ENCODE measurements at places on chromosomes 6 and 20. TPM values are rescaled to one million over a fixed set of nuclear protein-coding genes. Genes with fewer than 3 reads are reported as not detected.

ETV7 gene
- 0.20 TPM for total RNA-seq

MEP1A gene
- total RNA-seq = not detected

BPIFA1 gene
- not detected for total RNA-seq

AIF1 gene
- not detected for total RNA-seq

FHL5 gene
- total RNA-seq = not detected

GRCh38 chr6:155894758-155895157, 439.1 kb upstream of the NOX3 start:
- no peak for DNase-seq

DNA sequence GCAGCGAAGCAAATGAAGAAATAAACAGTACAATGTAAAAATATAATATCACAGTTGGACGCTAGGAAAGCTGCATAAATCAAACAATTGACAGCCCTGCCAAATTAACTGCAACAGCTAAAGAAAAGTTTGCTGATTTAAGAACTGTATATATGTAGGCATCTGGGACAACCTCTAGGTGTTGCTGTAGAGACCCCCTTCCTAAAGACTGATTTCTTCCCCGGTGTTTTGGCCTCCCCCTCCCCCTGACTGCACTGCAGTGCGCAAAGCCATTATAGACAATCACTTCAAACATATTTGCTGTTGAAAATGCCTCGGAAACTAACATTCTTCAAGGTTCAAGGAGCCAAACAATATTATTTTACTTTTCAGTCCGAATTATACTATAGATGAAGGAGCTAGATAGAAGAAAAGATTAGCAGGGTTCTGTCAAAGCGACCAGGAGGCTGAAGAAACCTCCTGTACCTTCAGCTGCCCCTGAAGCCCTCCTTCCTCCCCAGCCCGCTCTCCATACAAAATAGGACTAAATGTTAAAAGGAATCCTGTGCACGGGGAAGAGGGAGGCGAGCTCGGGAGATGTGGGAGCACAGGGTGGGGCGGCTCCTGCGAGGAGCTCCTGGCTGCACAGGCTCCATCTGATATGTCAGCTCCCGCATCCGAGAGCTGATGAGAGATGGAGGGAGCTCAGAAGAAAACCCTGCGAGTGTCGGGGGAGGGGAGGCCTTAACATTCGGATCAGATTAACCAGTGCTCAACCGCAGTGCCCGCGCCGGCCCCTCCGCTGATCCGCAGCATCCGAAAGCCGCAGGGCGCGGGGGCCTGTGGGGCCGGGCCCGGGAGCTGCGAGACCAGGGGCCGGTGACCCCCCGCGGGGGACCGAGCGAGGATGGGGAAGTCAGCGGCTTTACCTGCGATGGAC, 822 bp downstream of the ELOVL4 start:
- DNase-seq = peak; percentile 41

- DNase-seq = peak; percentile 82
Observed at GRCh38 chr6:28349892-28350737, at the start of gene ZKSCAN3. Gene ZKSCAN3, plus strand, starts transcription at chr6:28349947. Its CDS starts 9,640 bp downstream, at chr6:28359587.

DNA sequence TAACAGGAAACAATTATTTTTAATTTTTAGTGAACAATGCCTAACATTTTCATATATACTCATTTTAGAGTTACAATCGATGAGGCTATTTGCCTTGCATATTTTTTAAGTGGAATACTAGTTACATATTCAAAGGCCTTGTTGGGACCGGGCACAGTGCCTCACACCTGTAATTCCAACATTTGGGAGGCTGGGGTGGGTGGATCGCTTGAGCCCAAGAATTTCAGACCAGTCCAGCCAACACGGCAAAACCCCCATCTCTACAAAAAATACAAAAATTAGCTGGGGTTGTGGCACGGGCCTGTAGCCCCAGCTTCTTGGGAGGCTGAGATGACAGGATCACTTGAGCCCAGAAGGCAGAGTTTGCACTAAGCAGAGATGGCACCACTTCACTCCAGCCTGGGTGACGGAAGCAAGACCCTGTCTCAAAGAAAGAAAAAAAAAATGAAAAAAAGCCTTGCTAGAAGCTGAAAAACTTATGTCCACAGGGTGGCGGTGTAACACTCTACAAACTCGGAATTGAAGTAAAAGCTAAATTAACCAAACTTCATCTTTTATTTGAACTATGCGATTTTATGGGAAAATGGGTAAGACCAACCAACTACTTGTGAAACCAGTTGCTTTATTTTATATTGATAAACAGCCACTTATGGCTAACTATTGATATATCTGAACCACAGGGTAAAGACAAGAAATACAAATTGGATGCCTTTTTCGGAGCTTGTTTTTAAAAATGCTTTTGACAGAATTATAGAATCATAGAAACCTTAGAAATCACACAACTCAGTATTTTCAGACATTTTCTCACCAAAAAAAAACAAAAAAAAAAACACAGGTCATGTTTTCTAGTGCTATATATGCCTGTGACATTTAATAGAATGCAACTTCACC, 24.1 kb upstream of the ROS1 start:
- peak; percentile 78 for DNase-seq

DNA sequence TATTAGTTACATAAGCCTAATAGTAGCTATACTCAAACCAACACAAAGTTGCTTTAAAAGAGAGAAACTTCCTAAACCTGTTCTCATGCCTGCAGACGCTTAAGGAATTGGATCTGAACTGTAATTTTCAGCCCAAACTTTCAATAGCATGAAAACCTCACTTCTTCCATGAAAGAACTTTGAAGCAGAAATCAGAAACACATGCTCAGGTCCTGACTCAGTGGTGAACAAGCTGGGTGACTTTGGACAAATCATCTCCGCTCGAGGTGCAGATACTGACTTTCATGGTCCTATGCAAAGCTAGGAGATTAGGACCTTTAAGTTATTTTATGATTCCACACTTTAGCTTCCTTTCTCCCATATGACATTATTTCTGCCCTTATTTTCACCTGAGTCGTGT, 36.5 kb downstream of the NOX3 start:
- no peak for DNase-seq

DNA sequence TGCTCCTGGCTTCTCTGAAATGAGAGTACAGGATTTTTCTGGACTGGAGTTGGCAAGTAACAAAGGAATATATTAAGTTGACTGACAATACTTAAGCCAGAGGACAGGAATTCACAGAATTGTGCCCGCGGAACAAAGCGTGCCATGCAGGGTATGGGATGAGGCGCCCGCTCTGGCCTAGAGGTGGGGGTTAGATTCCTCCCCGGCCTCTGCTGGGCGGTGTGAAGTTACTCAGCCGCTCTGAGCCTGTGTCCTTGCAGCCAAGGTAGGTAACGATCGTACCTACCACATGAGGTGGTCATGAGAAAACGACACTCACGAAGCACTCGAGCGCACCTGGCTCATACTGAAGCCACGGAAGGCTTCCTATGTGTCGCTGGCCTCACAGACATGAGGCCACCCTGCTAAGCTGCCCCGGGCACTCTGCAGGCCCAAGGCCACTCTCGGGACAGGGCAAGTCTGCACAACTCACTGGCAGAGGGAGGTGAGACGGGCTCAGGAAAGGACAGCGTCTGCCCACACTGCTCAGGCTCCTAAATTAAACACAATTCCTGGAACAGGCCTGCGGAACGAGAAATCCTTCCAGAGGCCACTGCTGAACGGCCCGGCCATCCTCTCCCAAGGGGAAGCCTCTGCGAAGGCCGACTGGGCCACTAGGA, 70.8 kb downstream of the PSMG4 start:
- DNase-seq = no peak

- DNase-seq = no peak
Observed at GRCh38 chr20:58328836-58329235, 19.3 kb downstream of the RAB22A start.

DNA sequence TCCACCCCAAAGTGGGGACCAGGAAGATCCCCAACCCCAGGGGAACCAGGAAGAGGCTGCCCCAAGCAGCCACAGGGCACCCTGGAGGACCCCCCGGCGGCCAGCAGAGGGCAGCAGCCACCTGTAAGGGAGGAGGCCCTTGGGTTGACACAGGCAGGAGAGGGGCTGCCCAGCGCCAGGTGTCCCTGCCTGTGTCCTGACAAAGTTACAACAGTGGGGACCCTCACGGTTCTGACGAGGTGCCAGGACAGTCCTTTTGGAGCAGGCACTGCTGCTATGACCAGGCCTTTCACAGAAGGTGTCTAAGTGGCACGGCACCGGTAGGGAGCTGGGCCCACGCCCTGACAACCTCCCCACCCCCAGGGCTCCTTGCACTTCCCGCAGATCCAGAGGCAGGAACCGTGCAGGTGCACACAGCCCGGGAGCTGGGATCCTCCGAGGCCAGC, 176.7 kb downstream of the BMP7 start:
- DNase-seq = peak; percentile 69

GRCh38 chr20:34388678-34389077, 25.6 kb downstream of the ITCH start:
- DNase-seq = no peak

DNA sequence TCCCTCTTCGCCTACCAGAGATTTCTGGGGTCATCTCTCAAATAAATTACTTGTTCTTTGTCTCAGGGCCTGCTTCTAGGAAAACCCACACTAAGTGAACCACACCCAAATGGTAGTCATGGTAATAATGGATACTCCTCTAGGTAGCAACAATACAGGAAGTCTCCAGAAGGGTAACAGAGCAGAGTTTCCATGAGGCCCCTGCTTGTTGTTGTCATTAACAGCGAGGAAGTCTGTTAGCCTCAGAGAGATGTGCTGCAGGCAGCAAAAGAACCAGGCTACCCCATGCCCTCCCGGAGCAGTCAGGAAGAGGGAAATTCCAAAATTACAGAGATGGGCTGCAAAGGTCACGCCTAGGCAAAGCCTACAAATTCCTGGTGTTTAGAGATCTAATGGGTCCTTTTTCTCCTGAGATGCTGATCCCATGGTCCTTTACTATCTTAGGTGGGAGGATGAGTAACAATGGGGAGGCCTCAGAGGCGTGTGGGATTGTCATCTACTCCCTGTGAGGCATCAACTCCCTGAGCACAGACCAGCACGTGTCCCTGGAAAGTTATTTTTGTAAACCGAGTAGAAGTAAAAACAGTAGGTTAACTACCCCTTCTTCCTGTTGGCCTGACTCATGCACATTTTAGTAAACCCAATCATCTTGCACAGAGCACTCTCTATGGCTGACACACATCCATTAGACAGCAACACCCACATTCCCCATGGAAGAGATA, 10.1 kb downstream of the ISM1 start:
- DNase-seq = peak; percentile 68

DNA sequence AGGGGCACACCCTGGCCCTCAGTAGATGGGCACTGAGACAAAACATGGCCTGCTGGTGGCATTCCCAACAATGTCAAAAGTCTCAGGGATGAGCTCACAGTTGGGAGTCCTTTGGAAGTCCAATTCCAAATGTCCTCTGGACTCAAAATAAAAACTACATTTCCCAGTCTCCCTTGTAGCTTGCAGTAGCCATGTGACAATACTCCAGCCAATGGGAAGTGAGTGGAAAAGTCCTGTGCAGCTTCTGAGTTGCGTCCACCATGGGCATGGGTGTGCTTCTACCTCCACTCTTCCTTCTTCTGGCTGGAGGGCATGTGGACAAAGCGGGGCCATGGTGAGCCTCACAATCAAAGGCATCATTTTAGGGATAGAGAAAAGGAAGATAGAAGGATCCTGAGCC, 5.8 kb upstream of the ADAM33 start:
- peak; percentile 60 for DNase-seq

DNA sequence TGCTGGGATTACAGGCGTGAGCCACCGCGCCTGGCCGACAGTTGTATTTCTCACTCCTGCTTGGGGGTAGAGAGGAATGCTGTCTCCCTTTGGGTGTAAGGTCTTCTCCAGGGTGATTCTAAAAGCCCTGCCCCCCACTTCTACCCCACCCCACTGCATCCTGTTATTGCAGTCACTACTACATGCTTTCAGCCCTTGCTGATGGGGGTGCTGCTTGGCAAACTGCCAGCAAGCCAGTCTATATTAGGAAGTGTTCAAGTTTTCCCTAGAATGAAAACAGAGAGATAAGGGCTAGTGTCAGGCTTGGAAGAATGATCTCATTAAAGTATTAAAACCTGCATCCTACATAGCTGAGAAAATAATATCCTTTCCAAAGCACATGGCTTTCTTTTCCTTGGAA, 31.3 kb downstream of the TTI1 start:
- no peak for DNase-seq

DNA sequence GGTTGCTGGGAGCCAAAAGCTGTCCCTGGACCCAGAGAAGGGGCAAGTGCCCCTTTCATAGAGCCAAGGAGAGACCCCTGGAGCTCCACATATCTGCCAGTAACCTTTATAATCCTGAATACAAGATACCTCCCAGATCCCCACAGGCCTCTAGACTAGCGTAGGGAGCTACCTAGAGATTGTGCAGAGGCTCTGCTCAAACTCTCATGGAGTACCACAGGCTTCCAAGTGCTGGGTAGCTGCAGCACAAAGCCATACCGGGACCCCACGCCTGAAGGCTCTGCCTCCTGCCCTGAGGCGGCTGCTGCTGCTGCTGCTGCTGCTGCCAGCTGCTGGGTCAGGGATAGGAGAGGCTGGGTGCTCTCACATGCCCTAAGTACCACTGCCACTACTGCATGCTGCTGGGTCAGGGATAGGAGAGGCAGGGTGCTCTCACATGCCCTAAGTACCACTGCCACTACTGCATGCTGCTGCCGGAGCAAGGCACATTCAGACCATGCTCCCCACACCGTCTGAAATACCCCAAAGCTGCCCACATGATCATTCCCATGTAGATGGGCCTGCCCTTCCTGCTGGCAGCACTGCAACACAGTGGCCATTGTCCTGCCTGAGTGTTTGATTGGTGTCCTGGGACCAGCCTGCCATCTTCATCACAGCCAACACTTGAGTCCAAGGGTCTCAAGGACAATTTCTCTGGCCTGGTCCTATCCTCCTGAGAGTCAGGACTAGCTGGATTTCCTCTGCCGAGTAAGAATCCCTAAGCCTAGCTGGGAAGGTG, 1434.3 kb upstream of the ADGRB3 start:
- no peak for DNase-seq

- DNase-seq = no peak
Observed at GRCh38 chr20:37431786-37432185, 85.8 kb downstream of the SRC start.

DNA sequence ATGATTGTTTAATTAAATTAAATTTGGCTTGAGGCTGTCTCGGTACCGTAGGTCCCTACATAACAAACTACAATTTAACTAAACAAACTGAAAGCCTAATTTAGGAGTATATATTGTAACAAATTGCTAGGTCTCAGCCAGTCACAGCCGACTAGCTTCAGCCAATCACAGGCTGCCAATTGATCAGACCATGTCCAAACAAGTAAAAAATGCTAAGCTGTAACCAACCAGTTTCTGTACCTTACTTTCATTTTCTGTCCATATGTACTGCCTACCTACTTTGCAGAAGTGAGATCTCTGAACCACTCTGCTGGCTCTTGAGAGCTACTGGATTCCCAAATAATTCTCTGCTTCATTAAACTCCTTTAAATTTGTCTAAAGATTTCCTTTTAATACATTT, 648.0 kb upstream of the GJE1 start:
- DNase-seq = no peak

DNA sequence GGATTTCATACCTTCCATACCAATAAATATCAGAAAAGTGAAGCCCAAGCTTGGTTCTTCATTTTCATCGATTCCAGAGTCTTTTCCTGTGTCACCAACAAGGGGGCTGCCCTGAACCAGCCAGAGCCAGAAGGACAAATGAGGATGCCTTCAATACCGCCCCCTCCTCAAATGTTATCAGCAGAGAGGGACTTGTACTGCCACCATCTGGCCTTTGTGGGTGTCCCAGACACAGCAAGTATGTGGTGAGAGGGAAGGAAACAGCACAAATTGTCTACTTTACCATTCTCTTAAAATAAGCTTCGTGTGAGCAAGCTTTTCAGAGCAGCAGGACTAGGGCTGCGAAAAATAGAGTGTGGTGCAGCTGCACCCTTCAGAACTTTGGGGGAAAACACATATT, 165.3 kb downstream of the SOBP start:
- DNase-seq = no peak

GRCh38 chr6:41768545-41769308, 11.0 kb downstream of the FRS3 start:
- no peak for DNase-seq

Data from MCF 10A (cell line).